K562 (cell line): ENCODE measurements at places on chromosomes 6 and 20.

DNA sequence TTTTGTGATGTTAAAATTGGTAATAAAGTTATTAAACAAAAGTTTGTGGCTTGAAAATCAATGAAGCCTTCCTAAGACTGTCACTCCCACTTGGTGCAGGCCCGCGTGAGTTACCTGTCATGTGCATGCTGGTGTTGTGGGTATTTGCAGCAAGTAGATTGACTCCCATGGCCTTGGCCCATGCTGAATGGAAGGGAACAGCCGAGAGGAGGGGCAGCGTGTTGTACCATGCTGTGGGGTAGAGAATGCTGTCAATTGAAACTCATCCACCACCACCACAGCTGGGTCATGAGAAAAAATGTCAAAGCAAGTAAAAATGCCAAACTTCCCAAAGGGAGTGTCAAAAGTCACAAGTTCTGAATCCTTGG, 12.7 kb upstream of the VNN1 start:
- DNase-seq: no peak

DNA sequence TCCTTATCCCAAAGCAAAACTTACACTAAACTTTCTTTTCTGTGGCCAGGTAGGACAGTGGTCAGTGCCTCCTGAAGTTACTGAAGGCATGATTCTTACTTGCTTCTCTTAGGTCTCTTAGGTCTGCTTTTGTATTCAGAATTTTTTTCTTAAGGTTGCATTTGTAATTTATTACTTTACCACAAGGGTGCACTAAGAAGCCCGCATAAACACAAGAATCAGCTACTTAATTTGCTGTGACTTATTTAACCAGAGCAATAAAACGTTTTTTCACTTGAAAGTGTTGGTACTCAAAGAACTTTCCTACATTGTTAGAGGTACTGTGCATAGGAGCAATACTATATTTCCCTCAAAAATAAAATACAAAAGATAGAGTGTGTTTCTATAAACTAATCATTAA, 75.4 kb upstream of the LAMA2 start:
- no peak for DNase-seq

- no peak for DNase-seq
Measured at GRCh38 chr6:118812970-118813369, 81.0 kb upstream of the ASF1A start.

GRCh38 chr6:142902636-142903053, 42.3 kb downstream of the HIVEP2 start:
- DNase-seq: no peak
